CD8-positive, alpha-beta memory T cell (primary cell): ENCODE measurements at places on chromosomes 16 and 17. TPM values are rescaled to one million over a fixed set of nuclear protein-coding genes. Genes with fewer than 3 reads are reported as not detected.

PHKB gene
- 23.0 TPM for total RNA-seq

COPRS gene
- total RNA-seq = 66.6 TPM

HOXB7 gene
- 0.96 TPM for total RNA-seq

OR3A3 gene
- not detected for total RNA-seq

ZNF287 gene
- 8.9 TPM for total RNA-seq
